ENCODE measurements at places on chromosomes 11 and 22. TPM values are rescaled to one million over a fixed set of nuclear protein-coding genes. Genes with fewer than 3 reads are reported as not detected.
A peak's percentile ranks its signal among the peaks of the same experiment; 100 is the strongest.

- no peak for DNase-seq
These were observed 608.6 kb upstream of the KIRREL3 start for GRCh38 chr11:127609025-127609773.

GRCh38 chr11:32131321-32131720 lies 40.4 kb downstream of the RCN1 start:
- no peak for DNase-seq

DNA sequence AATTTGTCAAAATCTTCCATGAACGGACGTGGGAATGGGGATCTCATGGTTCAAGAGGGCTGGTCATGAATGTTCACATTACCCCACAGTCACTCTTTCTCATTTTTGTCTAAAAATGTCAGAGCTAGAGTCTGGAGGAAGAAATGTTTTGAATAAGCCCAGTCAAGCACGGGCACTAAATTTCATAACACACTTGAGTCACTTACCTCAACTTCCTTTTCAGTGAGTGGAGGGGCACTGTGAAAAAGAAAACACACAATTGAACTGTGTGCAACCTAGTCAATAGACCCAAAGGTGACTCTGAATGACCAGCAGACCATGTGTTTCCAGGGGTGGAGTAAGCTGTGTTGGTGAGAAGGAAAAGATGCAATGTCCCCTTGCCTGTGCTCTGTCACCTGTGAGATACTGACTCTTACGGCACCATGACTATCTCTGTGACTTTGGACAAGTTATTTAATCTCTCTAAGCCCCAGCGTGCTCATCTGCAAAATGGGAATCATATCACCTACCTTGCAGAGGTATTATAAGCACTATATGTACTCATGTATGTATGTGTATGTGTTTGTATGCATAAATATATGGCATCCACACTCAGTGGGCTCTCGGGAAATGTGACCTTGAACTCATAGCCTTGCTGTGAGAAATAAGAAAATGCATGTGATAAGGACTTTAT lies 38.2 kb upstream of the LYVE1 start:
- DNase-seq, result no peak

DNA sequence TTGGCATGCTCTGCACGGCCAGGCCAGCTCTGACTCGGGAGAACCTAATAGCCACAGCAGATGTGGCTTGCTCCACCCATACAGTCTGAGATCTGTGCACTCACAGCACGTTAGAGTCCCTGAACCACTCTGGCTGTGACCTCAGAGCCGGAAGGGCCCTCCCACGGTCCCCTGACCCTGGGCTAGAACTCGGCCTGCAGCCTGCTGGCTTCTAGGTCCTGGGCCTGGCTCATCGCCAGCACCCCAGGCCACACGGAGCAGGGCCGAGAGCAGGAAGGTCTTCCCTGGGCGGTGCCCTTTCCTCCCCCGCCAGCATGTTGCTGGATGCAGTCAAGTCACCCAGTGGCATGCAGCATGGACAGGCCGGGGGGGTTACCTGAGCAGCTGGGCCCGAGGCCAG lies 35.3 kb upstream of the TTLL12 start:
- no peak for DNase-seq

DNA sequence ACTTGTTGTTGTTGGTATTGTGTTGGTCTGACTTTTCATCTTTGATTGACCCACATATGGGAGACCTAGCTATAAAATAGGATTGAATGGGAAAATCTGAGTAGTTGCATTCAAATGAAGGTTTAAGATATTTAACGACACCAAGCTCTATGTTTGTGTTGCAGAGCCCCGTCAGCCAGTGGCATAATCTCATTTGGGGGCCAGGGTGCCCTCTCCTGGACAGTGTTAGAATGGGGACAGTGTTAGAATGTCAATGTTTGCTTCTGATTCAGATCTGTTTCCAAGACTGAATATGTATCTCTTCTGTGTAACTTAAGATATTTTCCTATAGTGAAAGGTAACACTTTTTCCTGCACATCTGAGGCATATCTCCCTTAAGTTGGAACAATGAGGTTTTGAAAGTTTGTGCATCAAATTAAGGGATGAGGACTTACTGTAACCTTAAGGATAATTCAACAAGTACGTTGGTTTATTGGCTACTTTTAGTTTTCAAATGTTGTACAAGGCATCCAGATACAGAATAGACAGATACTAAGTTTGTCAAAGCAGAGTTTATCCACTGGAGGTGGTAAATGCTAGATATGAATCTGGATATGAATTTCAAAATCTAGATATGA lies 5.3 kb upstream of the OR52M1 start:
- DNase-seq, result peak; percentile 74

Gene ARHGAP42
- 11.8 TPM for polyA plus RNA-seq

DNA sequence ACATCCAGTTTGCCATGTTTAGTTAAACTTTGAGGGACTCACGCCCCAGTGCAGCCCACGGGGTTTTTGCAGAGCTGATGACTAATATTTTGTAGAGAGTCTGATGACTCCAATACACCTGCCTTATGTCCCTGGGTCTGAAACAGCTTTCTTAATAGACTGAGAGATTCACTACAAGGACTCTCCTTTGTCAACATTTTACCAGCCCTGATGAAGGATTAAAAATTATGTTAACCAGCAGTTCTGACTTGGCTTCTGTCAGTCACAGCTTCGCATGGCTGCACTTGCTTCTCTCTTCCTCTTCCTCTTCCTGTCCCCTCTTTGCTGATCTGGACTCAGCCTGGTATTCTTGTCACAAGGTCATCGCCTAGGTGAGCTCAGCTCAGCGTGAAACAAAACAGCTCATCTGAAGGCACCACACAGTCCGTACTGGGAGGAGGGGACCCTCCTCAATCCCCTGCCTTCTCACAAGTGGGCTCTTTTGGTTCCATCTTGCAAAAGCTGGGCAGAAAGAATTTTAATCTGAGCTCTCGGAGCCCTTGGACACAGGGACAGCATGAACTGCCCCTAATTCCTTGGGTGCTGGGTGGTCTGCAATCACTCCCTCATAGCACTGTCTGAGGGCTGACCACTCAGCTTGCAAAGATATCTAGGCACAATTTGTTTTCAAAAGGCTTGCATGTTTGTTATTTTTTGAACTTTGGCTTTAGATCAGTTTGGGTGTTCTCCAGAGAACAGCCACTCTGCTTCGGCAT lies 38.1 kb upstream of the POU2AF1 start:
- no peak for DNase-seq

DNA sequence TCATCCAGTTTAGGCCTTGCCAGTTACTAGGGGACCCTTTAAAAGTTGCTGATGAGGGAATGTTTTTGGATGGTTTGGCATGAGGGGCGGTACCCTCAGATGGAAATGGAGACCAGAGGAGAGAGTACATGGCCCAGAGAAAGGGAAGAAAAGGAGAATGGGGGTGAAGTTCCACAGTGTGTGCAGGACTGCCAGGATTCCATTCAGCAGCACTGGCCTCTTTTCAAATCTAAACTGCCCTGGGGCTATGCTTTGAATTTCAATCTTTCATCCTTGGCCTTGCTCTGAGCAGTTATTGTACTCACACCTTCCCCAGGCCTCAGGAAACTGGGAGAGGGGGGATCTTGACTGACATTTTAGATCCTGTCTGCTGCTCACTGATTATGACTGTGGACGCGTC lies 3.0 kb downstream of the SLC3A2 start:
- no peak for DNase-seq

Gene PKP3
- 0.21 TPM for polyA plus RNA-seq

DNA sequence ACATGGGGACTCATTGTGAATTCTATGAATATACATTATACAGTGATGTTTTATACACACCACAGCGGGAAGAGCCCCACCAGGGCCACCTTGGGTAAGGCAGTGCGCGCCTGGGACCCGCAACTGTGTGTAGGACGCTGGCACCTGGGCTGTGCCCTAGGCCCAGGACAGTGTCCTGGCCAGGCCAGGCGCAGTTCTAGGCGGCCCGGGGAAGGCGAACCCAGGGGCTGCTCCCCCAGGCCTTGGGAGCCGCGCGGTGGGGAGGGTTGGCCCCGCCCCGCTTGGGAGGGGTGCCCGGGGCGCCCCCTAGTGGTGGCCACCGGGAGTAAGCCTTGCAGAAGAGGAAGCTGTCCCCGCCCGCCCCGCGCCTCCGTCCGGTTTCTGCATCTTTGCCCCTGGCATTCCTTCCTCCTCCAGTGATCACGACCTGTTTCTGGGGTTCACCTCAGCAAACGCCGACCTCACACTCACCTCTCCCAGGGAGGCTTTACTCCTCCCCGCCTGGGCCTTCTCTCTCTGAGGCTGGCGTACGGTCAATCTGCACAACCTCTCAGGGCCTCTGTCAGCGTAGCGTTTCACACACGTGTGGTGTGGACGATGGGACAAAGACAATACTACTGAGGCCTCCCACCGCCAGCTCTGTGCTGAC lies 9.5 kb upstream of the EHD1 start:
- peak; percentile 84 for DNase-seq

Gene SCUBE1
- polyA plus RNA-seq, result 11.1 TPM

DNA sequence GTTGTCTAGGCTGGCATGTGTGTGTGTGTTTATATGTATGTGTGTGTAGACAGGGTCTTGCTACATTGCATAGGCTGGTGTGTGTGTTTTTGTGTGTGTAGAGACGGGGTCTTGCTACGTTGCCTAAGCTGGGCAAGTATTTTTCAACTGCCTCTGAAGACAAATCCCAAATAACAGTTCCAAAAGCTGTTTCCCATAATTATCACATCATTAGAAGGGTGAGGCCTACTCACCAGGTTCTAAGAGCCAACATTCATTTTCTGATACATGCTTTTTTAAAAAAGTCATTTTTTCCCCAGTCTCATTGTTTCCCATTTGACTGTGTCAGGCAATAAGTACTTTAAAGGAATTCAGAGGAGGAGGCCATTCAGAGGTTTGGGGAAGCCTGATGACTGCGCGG lies 22.8 kb downstream of the SAA1 start:
- no peak for DNase-seq

Gene CHRNA10
- polyA plus RNA-seq, result 0.72 TPM

DNA sequence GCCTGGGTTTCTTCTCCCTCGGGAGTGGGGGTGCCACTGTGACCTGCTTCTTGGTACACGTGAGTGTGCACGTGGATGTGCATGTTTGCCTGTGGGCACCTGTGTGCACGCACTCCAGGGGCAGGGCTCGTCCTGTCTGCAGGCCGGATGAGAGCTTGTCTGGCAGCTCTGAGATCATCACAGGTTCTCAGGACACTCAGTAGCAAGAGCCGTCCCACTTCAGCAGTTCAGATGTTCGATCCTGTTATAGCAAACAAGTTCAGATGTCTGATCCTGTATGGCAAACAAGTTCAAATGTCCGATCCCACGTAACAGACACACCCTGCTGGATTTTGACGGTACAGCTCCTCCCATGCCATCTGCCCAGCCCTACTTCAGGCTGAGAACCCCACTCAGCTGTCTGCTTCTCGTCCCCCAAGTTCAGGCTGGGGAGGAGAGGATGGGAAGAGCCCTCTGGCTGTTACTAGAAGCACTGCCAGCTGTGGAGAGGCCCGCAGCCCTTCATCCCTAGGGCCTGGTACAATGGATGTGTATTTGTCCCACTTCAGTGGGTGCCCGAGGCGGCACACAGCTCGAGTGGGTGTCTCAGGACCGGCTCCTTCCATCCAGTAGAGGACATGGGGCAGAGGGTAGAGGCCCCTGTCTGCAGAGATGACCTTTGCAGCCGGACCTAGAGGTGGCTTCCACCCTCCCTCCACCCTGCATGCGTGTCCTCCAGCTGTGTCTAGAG lies 1126.9 kb downstream of the BRD1 start:
- DNase-seq, result no peak

DNA sequence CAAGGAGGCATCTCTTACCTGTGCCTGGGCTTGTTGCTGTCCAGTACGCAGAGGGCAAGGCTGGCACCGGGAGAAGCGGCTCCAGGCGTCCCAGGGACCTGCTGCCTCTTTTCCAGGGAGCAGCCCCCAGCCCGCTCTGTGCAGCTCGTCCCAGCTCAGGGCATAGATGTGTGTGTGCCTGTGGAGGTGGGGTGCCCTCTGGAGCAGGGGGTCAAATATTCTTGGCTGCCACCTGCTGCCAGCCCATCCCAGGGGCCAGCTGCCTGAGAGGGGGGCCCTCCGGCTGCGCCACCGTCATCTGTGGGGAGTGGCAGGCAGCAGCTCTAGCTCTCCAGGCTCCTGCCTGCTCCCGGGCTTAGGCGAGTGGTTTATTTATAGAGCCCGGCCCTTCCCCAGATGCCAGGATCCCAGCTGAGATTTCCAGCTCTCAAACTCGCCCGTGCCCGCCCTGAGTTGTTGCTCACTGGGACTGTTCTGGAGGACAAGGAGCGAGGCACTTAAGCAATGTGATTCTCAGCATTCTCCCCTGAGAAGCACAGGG lies 87.5 kb downstream of the RTL6 start:
- peak; percentile 27 for DNase-seq

Gene APOL6
- polyA plus RNA-seq, result 12.6 TPM

Gene SLCO2B1
- 17.6 TPM for polyA plus RNA-seq

GRCh38 chr11:99979042-99979441 lies 708.0 kb upstream of the ARHGAP42 start:
- no peak for DNase-seq

Gene RFPL2
- polyA plus RNA-seq, result not detected

Gene CASP1
- 24.7 TPM for polyA plus RNA-seq

- DNase-seq, result no peak
These were observed 8.9 kb downstream of the TTC17 start for GRCh38 chr11:43367382-43368178.

GRCh38 chr11:27018902-27019529 lies 21.6 kb upstream of the BBOX1 start:
- DNase-seq, result no peak
